ENCODE measurements at places on chromosomes 7 and 10.

GRCh38 chr7:27677912-27678612 is 15.4 kb upstream of the HIBADH start:
- H3K36me3 ChIP-seq = no peaks in the 10 kb centered on the region
- no peak for DNase-seq
- H3K27me3 ChIP-seq = no peaks in the 10 kb centered on the region
- H3K27ac ChIP-seq = no peak overlapping the region

- DNase-seq = peak; percentile 91
- H3K36me3 ChIP-seq = no peaks in the 10 kb centered on the region
- H3K4me1 ChIP-seq = no peaks in the 10 kb centered on the region
- no peaks in the 10 kb centered on the region for H3K27me3 ChIP-seq
These were observed 1.4 kb upstream of the LCOR start for GRCh38 chr10:96830511-96831199.

DNA sequence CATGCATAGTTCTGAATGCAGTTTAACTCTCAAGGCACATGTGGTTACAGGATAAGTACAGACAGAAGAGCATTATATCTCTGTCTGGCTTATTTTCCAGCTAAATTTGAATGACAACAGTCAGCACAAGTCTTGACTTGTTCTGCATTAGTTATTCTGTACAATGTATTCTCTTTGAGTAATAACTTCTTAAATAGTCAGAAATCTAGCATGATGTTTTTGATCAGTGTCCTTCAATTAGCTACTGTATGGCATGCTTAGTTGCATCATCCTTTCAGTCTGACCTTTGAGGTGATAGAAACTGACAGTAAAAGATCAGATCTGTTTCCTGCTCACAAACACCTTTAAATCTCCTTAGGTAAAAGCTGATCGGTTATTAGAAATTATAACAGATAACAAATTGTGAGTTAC is 118.1 kb downstream of the ARL4A start:
- H3K36me3 ChIP-seq = no peaks in the 10 kb centered on the region
- no peak overlapping the region for H3K4me3 ChIP-seq
- no peaks in the 10 kb centered on the region for H3K27me3 ChIP-seq

GRCh38 chr10:14580671-14581332 is 193.9 kb downstream of the FAM107B start:
- H3K27me3 ChIP-seq = no peaks in the 10 kb centered on the region
- DNase-seq = no peak
- no peak overlapping the region for H3K4me3 ChIP-seq
- H3K4me1 ChIP-seq = peaks cover 16% of the 10 kb centered on the region
- no peaks in the 10 kb centered on the region for H3K36me3 ChIP-seq

DNA sequence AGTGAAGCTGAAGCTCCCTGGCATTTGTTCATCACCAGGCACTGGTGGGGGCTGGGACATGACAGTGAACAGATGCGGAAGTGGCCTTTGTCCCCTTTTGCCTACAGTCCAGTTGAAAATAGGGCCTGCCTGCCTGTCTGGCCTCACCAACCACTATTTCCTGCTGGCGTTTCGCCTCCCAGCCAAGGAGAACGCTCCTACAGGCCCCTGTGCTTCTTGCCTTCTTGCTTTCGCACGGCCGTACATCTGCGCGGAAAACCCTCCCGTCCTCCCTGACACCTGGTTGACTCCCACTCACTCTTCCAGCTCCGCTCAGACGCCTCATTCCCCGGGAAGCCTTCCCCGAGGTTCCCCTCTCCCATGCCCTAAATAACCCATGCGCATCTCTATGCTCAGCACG is 317.3 kb downstream of the PRPF18 start:
- H3K4me3 ChIP-seq = no peak overlapping the region
- H3K27ac ChIP-seq = no peak overlapping the region
- DNase-seq = no peak
- H3K4me1 ChIP-seq = no peaks in the 10 kb centered on the region
- no peaks in the 10 kb centered on the region for H3K36me3 ChIP-seq

DNA sequence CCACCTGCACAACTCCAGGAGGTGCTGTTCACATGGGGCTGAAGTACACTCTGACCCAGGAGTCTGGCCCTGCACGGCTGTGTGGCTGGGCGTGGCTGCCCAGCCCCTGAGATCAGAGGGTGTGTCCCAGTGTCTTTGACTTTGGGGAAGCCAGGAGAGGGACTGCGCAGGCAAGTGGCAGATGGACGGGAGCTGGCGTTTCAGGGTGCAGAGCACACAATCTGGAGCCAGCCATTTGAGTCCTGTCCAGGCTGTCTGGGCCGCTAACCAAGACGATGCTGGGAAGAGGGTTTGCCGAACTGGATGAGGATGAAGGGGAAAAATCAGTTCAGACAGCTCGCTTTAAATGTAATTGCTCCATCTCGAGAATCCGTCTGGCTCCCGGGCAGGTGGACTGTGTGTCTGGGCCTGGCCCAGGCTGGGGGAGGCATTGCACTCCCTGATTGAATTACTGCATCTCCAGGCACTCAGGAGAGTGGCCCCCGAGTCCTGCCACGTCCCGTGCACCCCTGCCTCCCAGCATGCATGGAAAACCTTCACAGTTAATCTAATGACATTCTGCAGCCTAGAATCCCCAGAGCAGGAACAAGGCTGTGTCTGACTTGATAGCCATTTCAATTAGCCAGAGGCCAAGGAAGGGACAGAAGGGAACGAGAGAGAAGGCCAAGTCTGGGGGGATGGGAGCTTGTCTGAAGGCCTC is 120.8 kb upstream of the NANOS1 start:
- peak overlapping the region; percentile 32 for H3K27ac ChIP-seq
- no peaks in the 10 kb centered on the region for H3K36me3 ChIP-seq
- no peak overlapping the region for H3K4me3 ChIP-seq
- H3K4me1 ChIP-seq = no peaks in the 10 kb centered on the region

- peaks cover 10% of the 10 kb centered on the region for H3K27me3 ChIP-seq
- peak; percentile 13 for DNase-seq
- no peak overlapping the region for H3K4me3 ChIP-seq
- H3K27ac ChIP-seq = no peak overlapping the region
These were observed 11.6 kb downstream of the CHAT start for GRCh38 chr10:49625411-49625810.

- H3K27me3 ChIP-seq = no peaks in the 10 kb centered on the region
- H3K4me3 ChIP-seq = no peak overlapping the region
- no peaks in the 10 kb centered on the region for H3K36me3 ChIP-seq
- DNase-seq = no peak
- no peak overlapping the region for H3K27ac ChIP-seq
- peaks cover 20% of the 10 kb centered on the region for H3K4me1 ChIP-seq
These were observed 38.0 kb downstream of the UNC5B start for GRCh38 chr10:71250405-71250804.

DNA sequence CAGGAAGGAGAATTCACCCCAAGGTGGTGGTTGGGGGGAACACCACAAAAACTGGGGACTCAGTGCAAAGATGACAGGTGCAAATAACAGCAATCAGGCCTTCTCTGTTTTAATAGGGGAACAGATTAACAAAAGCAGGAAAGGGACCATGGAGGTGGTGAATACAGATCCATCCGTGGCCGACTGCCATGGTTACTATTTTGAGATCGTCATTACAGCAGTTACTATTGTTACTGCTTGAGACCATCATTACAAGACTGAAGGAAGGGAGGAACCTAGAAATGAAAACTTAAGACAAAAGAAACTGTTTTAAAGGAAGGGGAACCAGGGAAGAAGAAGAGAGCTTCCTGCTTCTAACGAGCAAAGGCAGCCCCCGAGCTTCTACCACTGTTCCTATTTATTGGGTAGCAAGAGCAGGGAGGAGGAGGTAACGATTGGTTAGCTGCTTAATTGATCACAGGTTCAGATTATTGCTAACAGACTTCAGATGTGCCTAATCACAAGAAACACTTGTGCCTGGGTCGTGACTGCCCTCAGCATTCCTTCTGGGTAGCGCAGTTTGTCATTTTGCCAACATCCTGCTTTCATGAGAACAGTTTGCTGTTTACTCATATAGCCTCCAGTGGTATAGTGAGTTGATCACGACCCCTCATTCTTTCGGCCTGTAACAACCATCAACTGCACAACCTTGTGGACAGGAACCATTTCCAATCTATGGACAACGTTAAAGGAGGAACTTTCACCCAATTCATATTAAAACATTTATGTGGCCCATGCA is 216.3 kb downstream of the CHCHD3 start:
- no peak for DNase-seq
- no peak overlapping the region for H3K4me3 ChIP-seq
- H3K36me3 ChIP-seq = no peaks in the 10 kb centered on the region

DNA sequence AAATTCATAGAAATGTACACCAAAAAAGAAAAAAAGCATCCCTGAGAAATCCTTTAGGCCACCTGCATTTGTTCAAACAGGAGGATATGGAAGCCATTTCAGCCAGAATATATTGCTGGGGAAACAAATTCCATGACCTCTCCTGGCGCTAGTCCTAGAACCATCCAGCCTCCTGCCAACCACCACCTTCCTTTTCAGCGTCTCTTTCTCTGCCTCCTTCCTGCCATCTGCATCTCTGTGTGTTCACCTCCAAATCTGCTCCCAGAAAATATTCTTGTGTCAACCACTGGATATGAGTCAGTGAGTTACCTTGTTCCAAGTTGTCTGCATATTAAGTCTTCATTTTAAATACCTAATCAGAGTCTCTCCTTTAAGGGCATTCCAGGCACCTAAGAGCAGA is 50.6 kb upstream of the NPY start:
- no peak overlapping the region for H3K4me3 ChIP-seq
- no peaks in the 10 kb centered on the region for H3K27me3 ChIP-seq
- no peaks in the 10 kb centered on the region for H3K36me3 ChIP-seq
- H3K4me1 ChIP-seq = no peaks in the 10 kb centered on the region

DNA sequence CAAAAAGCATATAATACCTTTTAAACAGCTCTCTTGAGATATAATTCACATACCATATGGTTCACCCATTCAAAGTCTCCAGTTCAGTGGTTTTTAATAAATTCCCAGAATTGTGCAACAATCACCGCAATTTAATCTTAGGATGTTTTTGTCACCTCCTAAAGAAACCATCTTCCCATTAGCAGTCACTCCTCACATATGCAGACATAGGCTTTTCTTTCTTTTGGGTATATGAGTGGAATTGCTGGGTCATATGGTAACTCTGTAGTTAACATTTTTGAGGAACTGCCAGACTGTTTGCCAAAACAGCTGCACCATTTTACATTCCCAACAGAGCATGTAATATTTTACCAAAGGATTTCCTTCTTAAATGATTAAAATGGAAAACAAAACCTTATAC is 57.0 kb downstream of the CC2D2B start:
- H3K4me3 ChIP-seq = no peak overlapping the region
- H3K36me3 ChIP-seq = no peaks in the 10 kb centered on the region
- no peaks in the 10 kb centered on the region for H3K27me3 ChIP-seq
- H3K4me1 ChIP-seq = no peaks in the 10 kb centered on the region
- DNase-seq = no peak

- H3K27me3 ChIP-seq = no peaks in the 10 kb centered on the region
- DNase-seq = no peak
- no peaks in the 10 kb centered on the region for H3K4me1 ChIP-seq
These were observed 1.2 kb downstream of the GTPBP10 start for GRCh38 chr7:90347759-90348158.

GRCh38 chr7:74405191-74405898 is 48.4 kb upstream of the GTF2IRD1 start:
- DNase-seq = peak; percentile 90
- H3K27ac ChIP-seq = no peak overlapping the region
- H3K27me3 ChIP-seq = no peaks in the 10 kb centered on the region
- no peak overlapping the region for H3K4me3 ChIP-seq

All from endodermal cell (in vitro differentiated cells).